ENCODE measurements at places on chromosomes 7 and 10.

GRCh38 chr7:7249814-7250213, 67.5 kb downstream of the C1GALT1 start:
- DNase-seq: no peak

- DNase-seq: no peak
Measured at GRCh38 chr7:25031432-25031831, 51.5 kb upstream of the OSBPL3 start.

- no peak for DNase-seq
Measured at GRCh38 chr7:48102530-48102929, 13.5 kb downstream of the UPP1 start.

GRCh38 chr7:139246905-139247304, 15.9 kb downstream of the UBN2 start:
- no peak for DNase-seq

GRCh38 chr10:3538291-3538655, 246.7 kb downstream of the KLF6 start:
- no peak for DNase-seq

GRCh38 chr10:72328829-72329204, 25.9 kb downstream of the DNAJB12 start:
- DNase-seq: no peak

- no peak for DNase-seq
Measured at GRCh38 chr10:88920986-88921593, 31.5 kb downstream of the ACTA2 start.

GRCh38 chr7:4667776-4668509, 14.2 kb upstream of the FOXK1 start:
- no peak for DNase-seq

GRCh38 chr7:158035343-158035742, 552.3 kb downstream of the PTPRN2 start:
- DNase-seq: no peak

- DNase-seq: no peak
Measured at GRCh38 chr10:115063701-115064658, 29.2 kb upstream of the ATRNL1 start.

- DNase-seq: no peak
Measured at GRCh38 chr10:81680359-81680758, 194.6 kb upstream of the NRG3 start.

DNA sequence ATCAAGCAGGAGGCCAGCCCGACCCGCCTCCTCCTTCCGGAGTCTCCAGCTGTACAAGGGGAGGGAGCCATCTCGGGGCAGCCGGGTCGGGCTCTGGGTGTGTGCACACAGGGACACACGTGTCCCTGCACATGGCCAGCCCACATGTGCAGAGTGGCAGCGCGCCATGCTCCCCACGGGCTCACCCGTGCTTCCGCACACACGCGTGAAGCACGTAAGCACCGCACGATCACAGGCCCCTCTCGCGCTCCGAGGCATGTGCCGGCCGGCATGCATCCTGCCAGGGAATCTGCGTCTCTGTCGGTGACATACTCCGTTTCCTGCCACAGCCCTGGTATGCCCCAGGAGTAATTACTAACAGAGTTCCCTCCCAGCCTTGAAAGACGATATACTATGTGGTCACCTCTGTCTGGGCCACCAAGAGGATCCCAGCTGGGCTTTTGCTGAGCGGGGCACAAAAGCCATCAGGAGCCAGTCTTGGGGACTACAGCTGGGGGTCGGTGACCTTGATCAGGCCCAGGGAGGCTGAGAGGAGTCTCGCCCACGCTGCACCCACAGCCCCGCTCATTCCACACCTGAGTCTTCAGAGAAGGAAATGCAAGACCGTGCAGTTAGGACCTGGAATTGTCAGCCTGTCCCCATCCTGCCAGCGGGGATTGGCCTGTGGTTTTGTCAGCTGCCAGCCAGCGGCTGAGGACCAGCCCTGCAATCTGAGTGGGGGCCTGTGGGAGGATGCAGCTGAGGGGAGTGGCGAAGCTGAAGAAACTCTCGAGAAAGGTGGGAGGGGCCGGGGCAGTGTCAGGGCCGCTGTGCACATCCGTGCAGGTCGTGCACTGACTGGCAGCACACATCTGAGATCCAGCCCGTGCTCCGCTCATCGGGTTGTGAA, 11.0 kb upstream of the LFNG start:
- DNase-seq: no peak

DNA sequence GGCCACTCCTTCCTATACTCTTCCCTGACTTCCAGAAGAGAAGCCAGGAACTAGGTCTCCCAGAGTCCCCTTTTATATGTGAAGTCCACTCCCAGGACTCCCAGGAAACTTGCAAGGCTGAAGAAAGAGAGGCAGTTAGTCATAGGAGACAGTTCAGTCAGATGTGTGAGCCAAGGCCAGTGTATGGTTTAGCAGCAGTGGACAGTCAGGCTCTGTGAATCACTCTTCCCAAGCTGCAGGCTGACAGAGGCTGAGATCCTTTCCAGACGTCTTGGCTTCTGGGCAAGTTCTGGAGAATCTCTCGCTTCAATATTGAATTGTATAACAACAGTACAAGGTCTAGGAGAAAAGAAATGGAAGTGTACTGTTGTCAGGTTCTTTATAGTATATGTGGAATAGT, 26.9 kb downstream of the BLVRA start:
- no peak for DNase-seq

DNA sequence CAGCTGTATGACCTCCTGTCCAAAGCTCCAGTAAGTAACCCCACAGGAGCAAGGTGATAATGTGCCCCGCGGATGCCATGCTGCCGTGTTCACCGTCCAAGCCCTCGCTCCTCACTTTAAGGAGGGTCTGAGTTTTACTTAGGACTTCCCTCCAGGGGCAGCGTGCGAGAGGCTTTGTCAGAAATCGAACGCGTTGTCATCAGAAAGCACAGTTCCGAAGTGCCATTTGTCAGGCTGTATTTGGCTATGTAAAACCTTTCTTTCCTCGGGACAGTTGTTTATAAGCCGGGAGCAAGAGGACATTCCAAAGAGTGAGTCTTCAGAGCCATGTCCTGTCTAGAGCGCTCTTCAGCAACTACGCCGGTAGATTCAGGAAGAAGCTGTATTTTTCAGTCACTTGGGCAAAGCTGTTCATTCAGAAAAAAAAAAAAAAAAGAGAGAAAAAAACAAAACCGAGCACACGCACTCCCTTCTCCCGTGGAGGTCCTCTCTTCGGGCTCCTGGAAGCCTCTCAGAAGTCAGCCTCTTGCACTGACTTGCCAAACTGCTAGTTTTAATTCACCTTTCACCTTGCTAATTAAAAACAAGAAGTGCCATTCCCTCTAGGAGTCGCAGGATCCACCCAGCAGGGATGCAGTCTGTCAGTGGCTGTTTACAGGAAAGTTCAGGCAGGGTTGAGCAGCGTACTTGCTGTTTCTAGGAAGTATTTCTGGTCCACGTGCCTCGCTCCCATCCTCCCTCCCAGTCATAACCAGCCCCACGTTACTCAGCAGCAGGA, at the start of gene SEMA3E:
Gene SEMA3E, minus strand, starts transcription at position 676 of the 778 bp plus-strand sequence.
- DNase-seq: no peak

DNA sequence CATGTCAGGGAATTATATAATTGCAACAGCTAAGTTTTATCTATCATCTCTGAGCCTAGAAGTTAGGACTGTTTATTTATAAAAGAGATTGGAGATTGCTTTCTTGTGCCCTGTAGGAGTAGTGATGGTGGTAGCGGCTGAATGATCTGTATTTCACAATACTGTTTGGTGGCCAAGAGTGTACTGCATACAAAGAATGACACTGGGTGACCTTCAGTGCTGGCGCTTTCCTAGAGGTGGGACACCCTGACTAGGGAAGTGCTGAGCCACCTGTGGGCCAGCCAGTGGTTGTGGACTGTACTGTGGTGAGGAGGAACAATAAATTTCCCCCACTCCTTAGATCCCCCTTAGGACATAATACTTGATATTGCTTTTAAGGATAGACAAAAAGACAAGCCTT, 53.0 kb downstream of the COPG2 start:
- no peak for DNase-seq

DNA sequence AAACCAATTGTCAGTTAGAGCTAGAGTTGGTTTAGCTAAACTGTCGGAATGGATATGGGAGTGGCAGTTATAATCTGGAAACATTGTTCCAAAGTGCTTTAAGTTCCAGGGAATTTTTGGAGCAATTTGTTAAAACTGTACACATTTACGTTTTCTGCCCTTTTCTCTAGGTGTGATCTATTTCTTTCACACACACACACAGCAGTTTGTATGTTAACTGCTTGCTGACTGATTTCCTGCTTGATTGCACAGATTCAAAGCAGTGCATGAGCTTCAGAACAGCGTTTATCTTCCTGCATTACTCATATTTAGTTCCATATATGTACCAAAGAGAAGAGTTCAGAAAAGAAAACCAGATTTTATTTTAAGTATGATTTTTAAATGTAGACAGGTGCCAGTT, 57.9 kb downstream of the MGMT start:
- no peak for DNase-seq

DNA sequence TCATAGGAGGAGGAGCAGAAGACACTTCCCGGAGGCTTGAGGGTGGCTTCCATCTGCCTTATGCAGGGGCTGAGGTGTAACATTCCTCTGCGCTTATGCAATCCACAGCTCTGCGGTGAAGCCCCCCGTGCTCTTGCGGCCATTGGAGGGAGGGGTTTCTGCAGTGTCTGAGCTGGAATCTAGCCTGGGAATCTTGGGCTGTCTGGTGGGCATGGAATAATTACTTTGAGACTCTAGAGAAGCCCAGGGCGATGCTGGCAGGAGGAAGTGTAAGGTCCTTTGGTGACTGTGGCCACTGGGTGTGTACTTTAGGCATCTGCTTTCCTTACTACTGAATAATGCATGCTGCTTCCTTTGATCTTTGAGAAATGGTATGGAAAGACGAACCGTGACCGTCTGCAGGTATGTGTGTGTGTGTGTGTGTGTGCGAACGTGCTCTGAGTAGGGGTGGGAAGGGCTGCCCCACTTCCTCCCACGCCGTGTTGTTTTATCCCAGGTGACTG, 181.0 kb downstream of the PRPF18 start:
- DNase-seq: no peak

GRCh38 chr10:100788002-100788903, 42.9 kb downstream of the PAX2 start:
- no peak for DNase-seq

DNA sequence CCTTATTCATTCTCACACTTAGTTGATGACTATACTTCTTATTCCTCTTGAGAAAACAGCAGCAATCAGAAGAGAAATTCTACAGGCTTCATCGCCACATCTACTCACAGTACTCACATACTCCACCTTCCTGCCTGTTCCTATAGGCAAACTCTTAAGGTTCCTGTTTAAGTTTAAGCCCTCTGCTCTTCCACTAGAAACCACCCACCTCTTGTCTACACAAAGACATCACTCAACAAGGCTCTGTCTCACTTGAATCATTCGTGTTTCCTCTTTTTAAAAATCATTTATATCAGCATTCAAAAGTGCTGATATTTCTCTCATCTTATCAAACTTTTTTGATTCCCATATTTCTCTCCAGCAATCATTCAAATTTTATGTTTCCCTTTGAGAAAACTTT, 85.5 kb upstream of the ADO start:
- no peak for DNase-seq

DNA sequence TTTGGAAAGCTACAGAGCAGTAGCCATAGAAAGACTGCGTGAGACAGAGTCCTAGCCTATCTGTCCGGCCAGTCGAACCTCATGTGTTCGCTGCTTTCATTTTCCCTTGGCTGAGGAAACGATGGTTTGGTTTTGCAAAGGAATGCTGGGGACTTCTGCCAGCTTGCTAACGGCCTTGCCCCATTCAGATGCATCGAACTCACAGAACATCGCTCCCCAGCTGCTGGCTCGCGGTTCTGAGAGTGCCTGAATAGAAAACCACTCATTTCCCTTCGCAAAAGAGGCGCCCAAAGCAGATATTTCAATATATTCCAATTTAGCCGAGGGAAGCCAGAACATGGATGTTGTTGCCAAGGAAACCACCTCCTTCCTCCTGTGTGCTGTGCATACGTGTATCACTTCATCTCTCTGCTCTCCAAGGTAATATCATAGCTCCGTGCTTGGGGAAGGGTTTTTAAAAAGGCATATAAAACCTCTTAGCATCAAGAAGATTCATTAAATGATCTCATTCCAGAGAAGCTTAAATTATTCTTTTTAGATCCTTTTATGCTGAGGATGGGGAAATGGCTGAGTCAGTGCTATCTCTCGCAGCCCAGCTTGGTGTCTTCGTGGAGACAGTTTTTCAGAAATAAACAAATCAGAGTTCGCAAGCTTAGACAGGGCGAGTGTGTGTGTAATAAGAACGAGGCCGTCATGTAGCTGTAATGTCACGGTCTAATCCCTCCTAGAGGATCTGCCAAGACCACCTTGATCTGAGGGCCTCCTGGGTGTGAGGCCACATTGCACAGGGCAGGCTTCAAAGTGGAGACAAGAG, 215.2 kb downstream of the RPS24 start:
- DNase-seq: no peak

GRCh38 chr10:62323751-62324150, 50.4 kb upstream of the ZNF365 start:
- DNase-seq: no peak

- no peak for DNase-seq
Measured at GRCh38 chr7:139700505-139701235, 77.1 kb downstream of the HIPK2 start.

- no peak for DNase-seq
Measured at GRCh38 chr10:61900829-61901792, at the start of gene ARID5B. Gene ARID5B (plus strand): TSS chr10:61901699. CDS start chr10:61901710, 11 bp downstream.

GRCh38 chr10:100930368-100930767, 17.6 kb downstream of the SLF2 start:
- DNase-seq: no peak

- DNase-seq: no peak
Measured at GRCh38 chr7:159229683-159230475, 85.2 kb upstream of the VIPR2 start.

- DNase-seq: no peak
Measured at GRCh38 chr10:124955243-124955642, 13.3 kb downstream of the ZRANB1 start.

GRCh38 chr7:98869027-98869596, 702 bp downstream of the TMEM130 start:
- no peak for DNase-seq

GRCh38 chr7:73345951-73346350, 18.0 kb downstream of the FKBP6 start:
- DNase-seq: no peak

DNA sequence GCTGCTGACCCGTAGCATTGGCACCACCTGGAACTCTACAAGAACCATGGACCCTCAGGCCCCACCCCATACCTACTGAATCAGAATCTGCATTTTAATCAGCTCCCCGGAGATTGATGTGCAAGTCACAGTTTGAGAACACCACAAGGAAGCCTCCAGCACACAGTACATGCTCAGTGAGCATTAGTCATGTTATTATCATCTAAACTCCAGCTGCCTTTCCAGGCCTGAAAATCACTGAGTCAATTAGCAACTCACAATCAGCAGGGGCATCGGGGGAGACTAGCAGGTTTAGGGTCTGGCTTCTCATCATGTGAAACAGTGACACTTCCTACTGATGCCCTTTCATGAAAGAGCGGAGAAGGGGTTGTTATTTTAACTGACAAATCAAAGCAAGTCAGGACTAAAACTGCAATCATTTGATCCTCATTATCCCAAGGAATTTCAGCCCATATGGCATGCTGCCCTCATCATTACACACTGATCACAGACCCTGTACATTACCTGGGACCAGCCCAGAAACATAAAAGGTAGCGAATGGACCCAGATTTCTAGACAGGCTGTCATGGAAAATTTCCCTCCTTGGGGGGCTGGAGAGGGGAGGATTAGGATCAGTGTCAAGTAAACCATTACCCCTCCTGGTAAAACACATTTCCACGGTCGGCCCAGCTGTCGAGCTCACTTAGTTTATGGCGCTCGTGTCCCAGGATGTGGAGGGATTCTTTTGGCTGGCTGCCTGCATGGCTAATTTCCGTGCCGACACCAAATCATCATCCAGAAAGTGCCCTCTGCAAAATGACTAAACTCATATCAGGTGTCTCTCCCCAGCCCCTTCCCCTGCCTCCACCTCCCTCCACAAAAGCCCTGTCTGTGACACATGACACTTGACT, 122.8 kb downstream of the PRLHR start:
- DNase-seq: no peak
